Activated CD8-positive, alpha-beta memory T cell treated with anti-CD3 and anti-CD28 coated beads, Interleukin-2, amount 10 ng/mL, durations not matched to agents 7 days and 5 days (primary cell): ENCODE measurements at places on chromosomes 2 and 18.

GRCh38 chr2:161355106-161355505 lies 46.9 kb downstream of the PSMD14 start:
- DNase-seq = no peak

DNA sequence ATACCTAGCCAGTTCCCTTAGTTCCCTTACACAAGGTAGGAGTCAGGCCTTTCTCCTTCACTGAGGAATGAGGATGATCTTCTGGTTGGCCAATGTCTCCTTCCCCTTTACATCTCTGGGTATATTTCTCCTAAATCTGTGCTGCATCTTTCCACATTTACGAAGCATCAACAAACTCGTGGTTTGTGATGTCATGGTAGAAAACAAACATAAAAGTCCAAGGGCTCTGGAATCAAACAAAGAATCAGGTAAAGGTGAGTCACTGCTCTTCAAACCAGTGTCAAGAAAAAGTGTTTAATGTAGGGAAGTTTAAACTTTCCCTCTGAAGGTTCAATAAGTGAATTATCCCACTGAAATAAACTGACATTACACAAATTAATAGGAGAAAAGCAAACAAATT lies 122.9 kb downstream of the METTL8 start:
- DNase-seq = no peak

DNA sequence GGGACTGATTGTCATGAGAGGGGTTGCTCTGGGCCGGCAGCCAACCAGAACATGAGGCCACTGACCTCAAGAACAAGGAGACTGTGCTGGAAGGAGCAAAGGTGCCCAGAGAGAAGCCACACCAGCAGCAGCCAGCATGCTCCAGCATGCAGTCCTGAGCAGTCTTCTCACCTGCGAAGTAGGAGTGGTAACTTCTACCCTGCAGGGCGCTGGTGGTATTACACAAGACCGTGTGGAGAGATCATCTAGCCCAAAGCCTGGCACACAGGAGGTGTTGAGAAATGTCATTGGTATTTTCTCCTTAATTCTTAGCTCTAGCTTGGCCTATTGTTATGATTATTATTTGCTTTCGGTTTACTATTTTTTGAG lies 132.7 kb downstream of the TSN start:
- no peak for DNase-seq

GRCh38 chr18:6741232-6741663 lies 11.7 kb downstream of the ARHGAP28 start:
- DNase-seq = no peak

GRCh38 chr2:5694306-5694705 lies 2.1 kb downstream of the SOX11 start:
- no peak for DNase-seq

GRCh38 chr18:45386041-45386655 lies 229.1 kb upstream of the SLC14A2 start:
- no peak for DNase-seq

DNA sequence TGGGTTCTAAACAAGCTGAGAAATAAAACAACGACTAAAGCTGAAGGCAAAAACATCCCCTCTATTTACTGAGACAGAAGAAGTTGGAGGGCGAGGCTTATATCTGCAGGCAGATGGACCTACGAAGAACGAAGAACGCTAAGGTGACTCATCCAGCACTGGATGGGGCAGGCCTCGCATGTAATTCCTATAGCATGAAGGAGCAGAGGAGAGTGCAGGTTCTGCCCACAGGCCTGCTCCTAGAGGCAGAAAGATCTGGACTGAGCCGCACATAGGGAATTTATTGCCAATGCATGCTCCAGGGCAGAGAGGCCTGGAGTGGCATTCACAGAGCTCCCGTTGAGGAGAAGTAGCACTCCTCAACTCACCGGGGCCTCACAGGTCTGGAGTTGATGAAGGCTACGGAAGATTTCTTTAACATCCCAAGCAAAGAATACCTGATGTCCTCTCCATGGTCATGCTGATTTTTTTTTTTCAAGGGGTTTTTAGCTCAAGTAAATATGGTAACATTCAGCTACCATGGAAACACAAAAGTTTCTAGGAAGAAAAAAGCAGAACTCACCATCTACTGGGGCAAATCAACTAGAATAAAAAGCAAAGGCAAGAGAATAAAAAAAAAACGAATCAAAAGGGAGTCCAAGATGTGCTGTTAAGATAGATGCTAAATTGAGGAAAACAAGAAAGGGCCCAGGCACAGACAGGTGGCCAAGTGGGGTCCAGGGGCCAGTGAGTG lies 10.4 kb upstream of the METTL21A start:
- DNase-seq = no peak
